ENCODE measurements at places on chromosomes 2 and 18.

GRCh38 chr2:163407296-163407695, 328.5 kb downstream of the FIGN start:
- no peak for DNase-seq

DNA sequence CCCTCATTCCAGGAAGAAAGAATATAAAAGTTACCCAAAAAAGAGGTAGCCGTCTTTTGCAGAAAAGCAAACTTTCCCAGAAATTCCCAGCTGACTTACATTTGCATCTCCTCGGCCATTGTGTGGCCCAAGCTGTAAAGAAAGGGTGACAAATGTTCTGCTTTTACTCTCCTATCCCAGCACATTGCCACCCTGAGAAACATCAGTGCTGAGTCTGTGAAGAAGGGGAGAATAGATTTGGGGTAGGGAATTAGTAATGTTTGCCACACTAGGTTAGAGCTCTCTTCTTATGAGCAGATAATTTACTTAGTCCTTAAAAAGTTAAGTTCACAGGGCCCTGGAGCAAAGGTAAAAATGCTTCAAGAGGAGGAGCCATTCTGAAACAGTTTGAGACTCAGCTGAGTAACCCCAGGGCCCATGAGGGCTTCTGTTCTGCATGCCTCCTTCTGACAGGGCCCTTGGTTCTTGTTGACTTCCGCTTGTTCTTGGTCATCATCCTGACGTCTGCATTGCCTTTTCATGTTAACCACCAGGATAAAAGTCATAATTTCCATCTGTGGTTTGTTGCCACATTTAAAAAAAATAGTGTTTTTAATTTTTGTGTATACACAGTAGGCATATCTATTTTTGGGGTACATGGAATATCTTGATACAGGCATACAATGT, 550.7 kb downstream of the RNF144A start:
- no peak for DNase-seq

- no peak for DNase-seq
Observed at GRCh38 chr2:154143105-154143504, 271.4 kb downstream of the GALNT13 start.

- no peak for DNase-seq
Observed at GRCh38 chr2:4715065-4715464, 977.1 kb upstream of the SOX11 start.

- no peak for DNase-seq
Observed at GRCh38 chr18:56615738-56616520, 22.5 kb downstream of the TXNL1 start.

DNA sequence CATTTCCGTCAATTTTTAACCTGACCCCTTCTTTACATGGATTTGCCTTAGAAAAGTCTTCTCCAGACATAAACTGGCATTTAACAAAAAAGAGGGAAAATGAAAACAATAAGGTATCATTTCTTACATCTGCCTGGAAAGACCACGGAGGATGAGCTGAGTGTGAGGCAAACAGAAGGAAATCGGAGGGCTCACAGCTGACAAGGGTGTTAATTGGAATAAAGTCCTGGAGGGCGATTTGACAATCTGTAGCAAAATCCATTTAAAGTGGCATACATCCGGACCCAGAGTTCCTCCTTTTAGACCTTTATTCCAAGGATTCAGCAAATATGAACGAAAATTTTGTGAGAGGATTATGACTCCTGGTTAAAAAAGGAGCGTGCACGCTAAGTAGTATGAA, 179.7 kb upstream of the COPS8 start:
- DNase-seq, result no peak

GRCh38 chr2:218398437-218399390, 954 bp upstream of the CTDSP1 start:
- DNase-seq, result no peak

GRCh38 chr2:127413782-127414637, 4.2 kb upstream of the PROC start:
- DNase-seq, result no peak

- no peak for DNase-seq
Observed at GRCh38 chr2:18623782-18624181, 34.4 kb upstream of the NT5C1B start.

DNA sequence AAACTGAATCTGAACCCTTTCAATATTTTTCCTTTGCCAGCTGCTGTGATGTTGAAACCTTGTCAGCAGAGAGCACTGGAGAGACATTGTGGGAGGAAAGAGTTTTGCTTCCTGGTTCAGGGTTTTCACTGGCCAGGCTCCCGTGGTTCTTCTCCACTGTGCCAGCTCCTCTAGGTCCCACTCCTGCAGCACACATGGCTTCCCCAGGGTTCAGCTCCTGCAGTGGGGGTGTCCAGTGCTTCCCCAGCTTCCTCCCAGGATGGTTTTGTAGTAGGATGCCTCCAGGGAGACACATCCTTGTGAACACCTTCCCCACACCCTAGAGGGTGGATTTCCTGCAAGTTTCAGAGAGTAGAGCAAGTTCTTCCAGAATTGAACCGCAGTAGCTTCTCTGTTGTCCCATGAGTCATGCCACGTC, 24.0 kb upstream of the SULT1C3 start:
- DNase-seq, result no peak

DNA sequence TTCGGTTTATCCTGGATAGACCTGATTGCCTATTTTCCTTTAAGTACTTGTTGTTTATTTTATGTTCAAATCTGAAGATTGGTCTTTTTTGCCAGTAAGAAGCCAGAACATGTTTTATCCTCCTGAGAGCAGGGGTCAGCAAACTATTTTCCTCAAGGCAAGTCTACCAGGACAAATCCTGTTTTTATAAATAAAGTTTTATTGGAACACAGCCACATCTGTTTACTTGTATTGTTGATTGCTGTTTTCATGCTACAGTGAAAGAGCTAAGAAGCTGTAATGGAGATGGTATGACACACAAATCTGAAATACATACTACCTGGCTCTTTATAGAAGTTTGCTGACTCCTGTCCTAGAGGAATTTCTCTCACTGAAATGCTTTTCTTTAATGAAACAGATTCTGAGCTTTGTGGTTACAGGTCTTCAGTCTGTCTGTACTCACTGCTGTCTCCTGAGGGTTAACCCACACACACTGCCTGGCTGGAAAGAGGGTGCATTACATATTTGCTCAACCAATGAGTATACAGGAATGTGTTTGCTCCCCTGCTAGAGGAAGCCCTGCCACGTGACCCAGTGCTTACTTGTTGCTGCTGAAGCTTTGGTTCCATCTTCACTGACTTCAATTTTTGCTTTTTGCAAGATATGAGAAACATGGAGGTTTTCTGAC, 22.6 kb downstream of the MRPL44 start:
- no peak for DNase-seq

GRCh38 chr2:82120115-82120514, 1815.6 kb upstream of the LRRTM1 start:
- no peak for DNase-seq

DNA sequence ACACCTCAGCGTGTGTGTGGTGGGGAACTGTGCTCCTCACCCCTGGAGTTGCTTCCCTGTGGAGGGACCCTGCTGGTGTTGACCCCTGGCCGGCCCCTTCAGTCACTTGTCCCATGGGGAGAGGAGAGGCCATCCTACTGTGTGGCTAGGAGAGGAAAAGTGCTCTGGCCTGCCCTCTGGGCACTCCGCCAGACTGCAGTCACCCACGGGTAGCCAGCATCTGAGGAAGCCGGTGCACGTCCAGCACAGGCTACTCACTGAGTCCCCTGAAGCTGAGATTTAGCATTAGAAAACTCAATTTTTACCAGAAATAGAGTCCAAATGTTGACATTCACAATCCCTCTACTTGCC, 211.5 kb upstream of the RAB6C start:
- no peak for DNase-seq

DNA sequence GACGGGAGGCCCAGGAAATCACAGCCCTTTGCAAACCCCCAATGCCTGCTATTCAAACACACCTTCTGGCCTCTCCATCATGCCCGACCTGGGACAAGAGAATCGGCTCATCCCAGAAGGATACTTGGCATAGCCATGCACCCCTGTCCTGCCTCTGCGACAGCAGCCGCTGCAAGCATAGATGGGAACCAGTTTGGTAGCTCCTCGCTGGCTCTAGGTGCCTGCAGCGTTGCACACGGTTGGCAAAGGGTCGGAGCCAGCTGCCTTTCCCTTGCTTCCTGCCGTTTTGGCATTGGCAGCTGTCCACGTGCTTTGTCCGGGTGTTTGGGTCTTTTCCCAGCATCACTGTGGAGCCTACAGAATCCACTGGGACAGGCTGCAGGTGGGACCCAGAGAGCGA, 76.9 kb downstream of the TWIST2 start:
- no peak for DNase-seq

- DNase-seq, result no peak
Observed at GRCh38 chr2:120682654-120683053, 53.0 kb upstream of the GLI2 start.

Measured in stimulated activated CD4-positive, alpha-beta T cell treated with anti-CD3 and anti-CD28 coated beads, TNF-alpha, amount 100 ng/mL, for 48 hours (primary cell).